AG08395 (cell line): ENCODE measurements at places on chromosomes 6 and 20.
A peak's percentile ranks its signal among the peaks of the same experiment; 100 is the strongest.

- no peak for DNase-seq
Measured at GRCh38 chr20:37408302-37409193, 62.6 kb downstream of the SRC start.

GRCh38 chr20:32336918-32337347 is 21.2 kb upstream of the ASXL1 start:
- DNase-seq: peak; percentile 54

DNA sequence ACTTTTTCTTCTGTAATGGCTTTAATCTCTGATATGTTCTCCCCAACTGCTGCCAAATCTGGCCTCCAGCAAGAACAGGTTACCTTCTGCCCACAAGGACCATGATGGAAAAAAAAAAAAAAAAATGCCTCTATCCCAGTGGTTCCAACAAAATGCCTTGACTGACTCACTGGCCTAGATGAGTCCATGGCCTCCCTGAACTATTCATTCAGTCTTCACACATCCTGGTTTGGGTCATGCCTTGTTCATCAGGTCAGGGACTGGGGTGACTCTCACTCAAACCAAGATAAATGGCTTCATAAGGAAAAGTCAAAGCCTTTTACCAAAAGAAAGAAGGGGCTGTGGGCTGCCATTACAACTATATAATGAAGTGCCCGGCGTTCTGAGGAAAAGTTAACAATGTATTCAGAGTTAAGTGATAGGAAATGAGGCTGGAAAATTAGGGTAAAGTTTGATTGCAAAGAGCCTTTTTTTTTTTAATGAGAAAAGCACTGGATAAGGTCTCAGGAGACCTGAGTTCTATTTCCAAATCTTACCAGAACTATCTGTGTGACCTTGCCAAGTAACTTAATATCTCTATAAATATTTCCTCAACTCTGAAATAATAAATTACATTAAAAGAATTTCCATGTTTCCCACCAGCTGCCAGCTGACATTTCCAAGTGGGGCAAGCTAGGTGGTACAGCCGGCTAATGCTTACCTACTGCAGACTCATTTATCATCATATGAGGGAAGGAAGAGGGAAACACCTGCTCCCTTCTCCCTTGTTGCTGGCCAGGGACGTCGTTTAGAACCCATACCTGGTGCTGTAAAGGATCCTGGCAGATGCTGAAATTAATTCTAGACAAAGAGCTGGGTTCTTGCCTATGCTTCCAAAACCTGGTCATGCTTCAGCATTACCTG is 380.0 kb upstream of the MARCKS start:
- peak; percentile 44 for DNase-seq

DNA sequence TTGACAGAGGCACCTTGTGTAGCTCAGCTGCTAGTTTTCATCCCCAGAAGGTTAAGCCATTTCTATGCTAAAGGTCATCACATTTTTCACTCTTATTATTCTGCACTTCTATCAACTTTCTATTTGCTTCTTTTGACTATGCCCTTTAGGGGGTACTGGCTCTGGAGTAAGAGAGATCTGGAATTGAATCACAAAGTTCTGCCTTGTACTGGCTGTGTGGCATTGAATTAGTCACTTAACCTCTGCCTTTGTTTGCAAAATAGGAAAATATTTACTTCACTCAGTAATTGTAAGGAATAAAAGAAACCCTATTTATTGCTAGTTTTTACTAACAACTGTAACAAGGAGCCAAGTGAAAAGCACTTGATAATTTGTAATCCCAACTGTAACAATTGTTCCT is 56.8 kb upstream of the MTRF1L start:
- DNase-seq: no peak

GRCh38 chr6:11366183-11366933 is 133.9 kb upstream of the NEDD9 start:
- no peak for DNase-seq

- DNase-seq: no peak
Measured at GRCh38 chr6:70040766-70041165, 174.4 kb downstream of the COL19A1 start.

DNA sequence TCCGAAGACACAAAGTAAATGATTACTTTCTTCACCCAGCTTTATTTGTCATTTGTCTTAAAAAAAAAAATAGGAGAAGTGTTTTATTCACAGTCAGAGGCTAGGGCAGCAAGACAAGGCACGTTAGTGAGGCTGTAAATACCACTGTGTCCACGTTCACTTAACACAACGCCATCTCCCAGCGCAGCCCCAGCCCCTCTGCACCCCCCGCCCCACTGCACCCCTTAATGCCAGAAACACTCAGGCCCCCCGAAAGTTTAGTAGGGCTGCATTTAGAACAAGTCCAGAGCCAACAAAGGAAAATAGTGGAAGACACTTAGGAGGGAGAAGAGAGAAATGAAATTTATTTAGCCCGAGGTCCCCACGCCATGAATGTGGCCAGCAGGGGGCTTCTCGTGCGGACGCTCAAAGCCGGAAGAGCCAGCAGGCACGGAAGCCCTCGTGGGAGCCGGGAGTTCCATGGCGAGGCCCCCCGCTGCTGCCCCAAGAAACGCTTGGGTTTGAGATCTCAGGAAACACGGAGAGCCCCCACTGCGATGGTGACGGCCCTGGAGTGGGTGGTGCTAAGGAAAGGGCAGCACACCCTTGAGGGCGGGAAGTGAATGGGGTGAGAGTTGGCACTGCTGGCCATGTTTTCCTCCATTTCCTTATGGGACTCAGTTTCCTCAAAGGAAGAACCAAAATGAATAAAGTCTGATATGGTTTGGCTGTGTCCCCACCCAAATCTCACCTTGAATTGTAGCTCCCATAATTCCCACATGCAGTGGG is 50.2 kb downstream of the IYD start:
- DNase-seq: peak; percentile 60

GRCh38 chr6:20464847-20465246 is 63.2 kb downstream of the E2F3 start:
- no peak for DNase-seq

DNA sequence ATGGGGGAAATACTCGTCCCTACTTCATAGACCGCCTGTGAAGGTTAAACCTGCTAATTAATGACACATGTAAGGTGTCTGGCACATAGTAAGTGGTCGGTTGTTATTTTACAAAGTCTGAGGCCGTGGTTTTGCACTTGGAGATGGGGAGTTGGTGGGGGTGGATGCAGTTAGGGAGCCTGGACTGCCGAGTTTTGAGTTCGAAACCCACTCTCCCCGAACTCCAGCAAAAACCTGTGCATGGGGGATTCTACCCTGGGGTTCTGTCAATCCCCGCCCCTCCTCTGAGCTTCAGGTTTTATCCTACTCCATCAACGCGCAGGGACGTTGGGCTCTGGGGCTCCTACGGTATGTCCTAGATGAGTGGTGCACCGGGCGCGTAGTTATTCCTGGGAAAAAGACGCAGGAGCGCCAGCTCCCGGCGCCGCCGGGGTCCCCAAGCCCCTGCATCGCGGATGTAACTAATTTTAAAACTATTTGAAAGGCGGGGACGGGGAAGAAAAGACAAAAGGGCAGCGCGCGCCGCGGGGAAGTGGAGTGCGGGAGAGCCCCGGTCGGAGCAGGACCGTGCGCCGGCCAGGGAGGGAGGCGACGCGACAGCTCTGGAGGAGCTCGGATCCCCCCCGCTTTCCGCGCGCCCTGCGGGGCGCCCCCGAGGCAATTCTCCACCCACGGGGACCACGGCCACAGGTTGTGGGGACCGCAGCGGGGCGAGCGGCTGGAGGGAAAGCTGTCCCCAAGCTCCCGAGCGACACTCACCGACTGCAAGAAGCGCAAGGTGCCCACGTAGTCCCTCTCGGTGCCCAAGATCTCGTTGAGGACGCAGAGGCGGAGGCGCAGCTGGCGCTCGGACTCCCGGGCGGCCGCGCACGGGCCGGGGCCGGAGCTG is 672 bp downstream of the PREX1 start:
- no peak for DNase-seq

GRCh38 chr6:167647737-167648470 is 178.8 kb upstream of the AFDN start:
- DNase-seq: no peak

- DNase-seq: peak; percentile 20
Measured at GRCh38 chr20:16615199-16615598, 42.0 kb upstream of the KIF16B start.

- DNase-seq: no peak
Measured at GRCh38 chr6:33727126-33727525, 15.6 kb upstream of the UQCC2 start.

DNA sequence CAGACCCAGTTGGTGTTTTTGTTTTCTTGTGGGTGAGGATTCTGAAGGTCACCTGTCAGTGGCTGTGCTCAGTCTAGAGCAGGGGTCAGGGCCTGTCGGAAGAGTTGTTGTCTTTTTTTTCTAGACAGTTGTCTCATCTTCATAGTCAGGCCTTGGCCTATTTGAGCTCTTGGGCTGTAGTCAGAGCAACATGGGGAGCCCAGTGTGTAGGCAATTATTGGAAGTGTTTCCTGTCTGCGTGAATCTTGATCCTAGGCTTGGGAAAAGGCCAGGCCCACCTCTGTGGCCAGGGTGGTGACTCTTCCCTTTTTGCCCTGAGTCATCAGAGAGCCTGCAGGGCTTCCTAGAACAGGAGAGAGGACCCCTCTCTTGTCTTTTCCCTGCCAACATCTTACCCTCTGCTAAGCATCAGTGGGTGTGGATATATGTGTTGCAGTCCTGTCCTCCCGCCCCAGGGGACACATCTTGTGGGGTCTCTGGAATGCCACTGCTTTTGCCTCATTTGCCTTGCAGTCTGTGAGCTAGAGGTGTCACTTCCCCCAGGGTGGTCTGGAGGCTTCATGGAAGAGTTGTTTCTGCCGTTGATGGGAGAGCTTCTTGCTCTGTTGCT is 11.4 kb downstream of the TJAP1 start:
- DNase-seq: peak; percentile 67

DNA sequence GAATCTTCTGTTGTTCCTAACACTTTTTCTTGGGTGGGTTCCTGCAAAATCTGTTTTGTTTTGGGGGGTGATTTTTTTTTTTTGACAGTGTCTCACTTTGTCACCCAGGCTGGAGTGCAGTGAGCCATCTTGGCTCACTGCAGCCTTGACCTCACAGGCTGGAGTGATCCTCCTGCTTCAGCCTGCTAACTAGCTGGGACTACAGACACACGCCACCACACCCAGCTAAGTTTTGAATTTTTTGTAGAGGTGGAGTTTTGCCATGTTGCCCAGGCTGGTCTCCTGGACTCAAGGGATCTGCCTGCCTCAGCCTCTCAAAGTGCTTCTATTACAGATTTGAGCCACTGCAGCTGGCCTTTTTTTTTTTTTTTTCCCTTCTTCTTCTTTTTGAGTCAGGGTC is 60.5 kb upstream of the SNAP91 start:
- DNase-seq: no peak

DNA sequence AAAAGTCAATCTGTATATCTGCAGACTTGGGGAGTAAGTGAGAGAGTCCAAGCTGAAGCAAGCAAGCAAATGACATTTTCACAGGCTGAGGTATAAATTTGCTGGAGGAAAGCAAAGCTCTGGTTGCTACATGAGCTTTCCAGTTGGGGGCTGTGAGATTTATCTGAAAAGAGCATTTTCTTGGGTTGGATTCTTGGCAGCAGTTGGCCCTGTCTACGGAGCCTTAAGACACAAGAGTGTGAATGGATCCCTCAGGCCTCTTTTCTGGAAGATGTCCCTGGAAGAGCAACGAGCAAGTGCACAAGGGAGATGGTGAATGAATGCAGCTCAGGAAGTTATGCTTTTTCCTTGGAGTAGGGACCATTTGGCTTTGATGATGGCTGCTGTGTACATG is 30.8 kb downstream of the ISM1 start:
- DNase-seq: no peak

- no peak for DNase-seq
Measured at GRCh38 chr6:28368522-28368921, 18.8 kb downstream of the ZKSCAN3 start.

GRCh38 chr20:38809942-38810341 is 4.4 kb downstream of the PPP1R16B start:
- DNase-seq: no peak

DNA sequence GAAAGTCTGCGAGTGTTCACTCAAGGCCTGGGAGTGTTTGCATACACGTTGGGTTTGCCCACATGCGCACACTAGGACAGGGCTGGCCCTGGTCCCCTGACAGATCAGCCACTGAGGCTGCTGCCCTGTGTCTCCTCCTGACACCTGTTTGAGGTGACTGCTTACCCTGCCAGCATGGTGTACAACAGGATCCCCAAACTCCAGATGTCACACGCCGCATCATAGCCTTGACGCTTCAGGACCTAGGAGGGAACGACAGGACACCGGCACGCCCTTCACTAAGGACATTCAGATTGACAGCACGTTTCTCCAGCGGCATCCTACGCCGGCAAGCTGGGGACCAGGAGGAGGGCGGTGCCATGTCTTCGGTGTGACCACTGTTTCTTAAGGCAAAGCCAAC is 37.0 kb upstream of the MPC1 start:
- DNase-seq: no peak

- DNase-seq: no peak
Measured at GRCh38 chr6:158611039-158611438, 33.5 kb downstream of the DYNLT1 start.

GRCh38 chr20:48607544-48607865 is 220.3 kb downstream of the PREX1 start:
- DNase-seq: no peak

GRCh38 chr20:39850821-39851330 is 838.2 kb downstream of the MAFB start:
- peak; percentile 17 for DNase-seq

DNA sequence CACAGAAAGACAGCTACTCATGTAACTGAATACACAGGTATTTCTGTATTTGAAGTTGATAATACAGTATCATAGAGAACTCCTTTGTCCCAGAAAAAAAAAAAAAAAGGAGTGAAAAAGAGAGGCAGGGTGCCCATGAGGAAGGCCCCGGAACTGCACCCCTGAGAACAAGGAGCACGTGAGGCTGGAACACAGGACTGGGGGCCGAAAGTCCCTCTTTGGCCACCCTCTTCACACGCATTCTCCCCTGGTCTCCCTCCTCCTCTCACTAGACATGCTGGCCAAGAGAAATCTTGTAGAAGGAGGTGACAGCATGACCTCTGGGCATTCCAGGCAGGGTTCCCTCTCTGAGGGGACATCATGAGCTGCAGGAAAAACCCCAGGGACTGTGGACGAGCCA is 62.7 kb upstream of the TRAF3IP2 start:
- peak; percentile 19 for DNase-seq

GRCh38 chr6:166058064-166058739 is 109.4 kb downstream of the TBXT start:
- peak; percentile 6 for DNase-seq

GRCh38 chr6:63897952-63898351 is 262.4 kb downstream of the PHF3 start:
- no peak for DNase-seq
